Stimulated activated CD4-positive, alpha-beta T cell treated with anti-CD3 and anti-CD28 coated beads, Interleukin-12 subunit alpha, Interleukin-12 subunit beta, amount 100 ng/mL, for 4 hours (primary cell): ENCODE measurements at places on chromosomes 13 and 19.

DNA sequence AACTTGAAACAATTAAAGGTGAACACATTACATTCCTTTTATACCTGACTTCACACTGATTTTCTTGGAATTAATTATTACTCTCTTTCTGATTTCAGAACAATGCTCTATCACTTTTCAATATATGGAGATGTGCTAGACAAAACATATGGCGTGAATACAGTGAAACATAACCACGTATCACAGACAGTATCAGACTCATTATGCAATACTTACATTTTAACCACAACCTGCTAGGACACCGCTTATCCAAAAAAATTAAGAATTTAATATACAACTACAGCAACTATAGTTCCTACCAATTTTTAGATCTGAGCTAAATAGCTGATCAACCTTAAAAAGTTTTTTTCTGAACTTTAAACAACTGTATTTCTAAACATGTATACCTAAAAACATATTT, 9.9 kb downstream of the HSPH1 start:
- DNase-seq, result no peak

- peak; percentile 26 for DNase-seq
Observed at GRCh38 chr19:12647490-12648071, 19.0 kb downstream of the MAN2B1 start.

DNA sequence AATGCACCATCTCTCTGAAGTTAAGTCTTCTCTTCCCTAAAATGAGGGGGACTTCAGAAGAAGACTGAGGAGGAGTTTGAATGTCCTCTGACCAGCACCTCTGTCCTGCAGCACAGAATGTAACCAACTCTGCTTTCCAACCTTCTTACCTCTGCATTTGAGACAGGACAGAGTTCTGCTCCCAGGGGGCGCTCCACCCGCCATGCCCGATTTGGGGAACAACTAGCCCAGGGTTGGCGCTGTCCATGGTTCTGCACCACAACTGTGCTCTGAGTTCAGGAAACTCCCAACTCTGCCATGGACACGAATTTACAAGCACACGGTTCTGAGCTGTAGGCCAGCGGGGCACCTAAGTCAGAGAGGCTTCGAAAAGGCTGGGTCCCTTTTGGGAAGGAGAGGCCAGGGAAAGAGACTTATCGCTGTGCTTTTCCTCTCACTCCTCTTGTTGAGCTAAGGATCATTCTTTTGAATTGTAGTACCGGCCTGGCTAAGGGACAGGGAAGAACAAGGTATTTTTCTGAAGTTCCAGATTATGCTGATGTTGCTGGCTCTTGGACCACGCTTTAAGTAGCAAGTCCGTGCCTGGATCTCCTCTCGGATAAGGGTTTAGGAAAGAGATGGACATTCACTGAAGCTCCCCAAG, 22.2 kb downstream of the SIGLEC5 start:
- DNase-seq, result peak; percentile 57

DNA sequence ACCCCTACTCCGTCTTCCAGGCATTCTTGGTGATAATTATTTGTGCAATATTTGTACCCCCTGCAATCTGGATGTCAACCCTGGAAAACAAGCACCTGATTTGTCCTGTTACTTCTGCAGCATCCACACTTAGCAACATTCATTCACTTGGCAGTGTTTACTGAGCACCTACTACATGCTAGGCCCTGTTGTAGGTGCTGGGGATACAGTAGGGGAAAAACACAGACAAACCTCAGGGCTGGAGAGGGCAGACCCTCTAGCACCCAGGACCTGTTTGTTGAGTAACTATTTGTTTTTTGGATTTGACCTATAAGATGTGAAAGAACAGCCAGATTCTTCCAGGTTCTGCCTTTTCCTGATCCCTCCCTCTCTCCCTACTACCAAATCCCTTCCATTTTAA, 9.5 kb downstream of the NECTIN2 start:
- DNase-seq, result no peak

DNA sequence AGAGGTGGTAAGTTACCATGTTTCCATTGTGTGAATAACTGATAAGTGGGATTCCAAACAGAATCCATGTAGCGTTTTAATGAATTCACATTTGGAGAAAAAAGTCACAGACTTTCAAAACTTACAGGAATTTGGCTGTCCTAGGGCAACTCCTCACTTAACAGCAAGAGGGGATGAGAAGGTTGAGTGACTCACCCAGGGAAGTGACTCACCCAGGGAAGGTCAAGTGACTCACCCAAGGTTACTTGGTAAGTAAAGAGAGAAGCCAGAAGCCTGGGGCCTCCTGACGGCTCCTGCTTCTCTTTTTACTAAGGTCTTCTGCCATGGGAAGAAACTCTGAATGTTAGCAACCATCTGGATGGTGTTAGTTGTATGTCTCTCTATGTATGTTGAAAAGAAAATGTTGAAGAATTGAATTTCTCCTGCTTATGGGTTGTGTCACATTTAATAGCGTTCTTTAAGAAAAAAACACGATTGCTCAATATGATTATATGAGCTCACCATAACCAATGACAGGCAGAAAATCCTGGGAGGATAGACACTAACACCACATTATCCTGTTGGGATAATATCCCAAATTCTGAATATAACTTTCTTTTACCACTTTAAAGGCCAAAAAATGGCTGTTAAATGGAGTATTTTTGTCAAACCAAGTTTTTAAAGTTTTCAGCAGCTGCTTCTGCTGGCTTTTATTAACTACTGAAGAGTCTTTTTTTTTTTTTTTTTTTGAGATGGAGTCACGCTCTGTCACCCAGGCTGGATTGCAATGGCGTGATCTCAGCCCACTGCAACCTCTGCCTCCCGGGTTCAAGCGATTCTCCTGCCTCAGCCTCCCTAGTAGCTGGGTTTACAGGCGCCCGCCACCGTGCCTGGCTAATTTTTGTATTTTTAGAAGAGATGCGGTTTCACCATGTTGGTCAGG, 195.6 kb downstream of the GGACT start:
- DNase-seq, result peak; percentile 42

DNA sequence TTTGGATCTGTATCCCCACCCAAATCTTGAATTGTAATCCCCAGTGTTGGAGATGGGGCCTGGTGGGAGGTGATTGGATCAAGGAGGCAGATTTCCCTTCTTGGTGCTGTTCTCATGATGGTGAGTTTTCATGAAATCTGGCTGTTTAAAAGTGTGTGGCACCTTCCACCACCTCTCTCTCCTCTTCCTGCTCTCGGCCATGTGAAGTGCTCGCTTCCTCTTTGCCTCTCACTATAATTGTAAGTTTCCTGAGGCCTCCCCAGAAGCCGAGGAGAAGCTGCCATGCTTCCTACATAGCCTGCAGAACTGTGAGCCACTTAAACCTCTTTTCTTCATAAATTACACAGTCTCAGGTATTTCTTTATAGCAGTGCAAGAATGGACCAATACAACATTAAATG, 15.7 kb downstream of the COMMD6 start:
- DNase-seq, result no peak

DNA sequence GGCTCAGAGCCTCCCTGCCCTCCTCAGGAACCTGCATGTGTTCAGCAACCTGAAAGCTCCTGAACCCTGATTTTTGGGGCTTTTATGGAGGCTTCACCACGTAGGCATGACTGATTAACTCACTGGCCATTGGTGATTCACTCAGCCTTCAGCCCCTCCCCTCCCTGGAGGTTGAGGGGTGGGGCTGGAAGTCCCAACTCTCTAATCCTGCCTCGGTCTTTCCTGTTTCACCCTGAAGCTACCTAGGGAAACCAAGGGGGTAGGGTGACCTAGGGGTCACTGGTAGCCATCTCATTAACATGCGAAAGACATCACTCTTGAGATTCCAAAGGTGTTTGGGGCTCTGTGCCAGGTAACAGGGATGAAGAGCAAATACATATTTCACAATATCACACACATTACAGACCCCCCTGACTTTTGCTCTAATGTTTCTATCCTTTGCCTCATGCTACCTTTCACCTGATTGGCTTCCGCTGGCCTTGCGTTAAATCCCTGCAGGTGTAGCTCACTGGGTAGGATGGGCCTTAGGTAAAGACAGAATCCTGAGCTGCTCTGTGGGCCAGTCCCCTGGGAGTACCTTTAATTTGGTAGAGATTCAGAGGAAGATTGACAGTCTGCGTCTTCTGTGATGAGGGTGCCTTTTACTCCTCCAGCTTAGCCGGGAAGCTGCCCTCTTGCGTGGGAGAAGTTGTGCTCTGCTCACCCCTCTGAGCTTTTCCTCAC, 260.6 kb downstream of the ATP8A2 start:
- DNase-seq, result no peak

GRCh38 chr13:29529754-29530153, 65.7 kb downstream of the SLC7A1 start:
- DNase-seq, result no peak

GRCh38 chr19:4728871-4729270, 5.2 kb upstream of the DPP9 start:
- no peak for DNase-seq

DNA sequence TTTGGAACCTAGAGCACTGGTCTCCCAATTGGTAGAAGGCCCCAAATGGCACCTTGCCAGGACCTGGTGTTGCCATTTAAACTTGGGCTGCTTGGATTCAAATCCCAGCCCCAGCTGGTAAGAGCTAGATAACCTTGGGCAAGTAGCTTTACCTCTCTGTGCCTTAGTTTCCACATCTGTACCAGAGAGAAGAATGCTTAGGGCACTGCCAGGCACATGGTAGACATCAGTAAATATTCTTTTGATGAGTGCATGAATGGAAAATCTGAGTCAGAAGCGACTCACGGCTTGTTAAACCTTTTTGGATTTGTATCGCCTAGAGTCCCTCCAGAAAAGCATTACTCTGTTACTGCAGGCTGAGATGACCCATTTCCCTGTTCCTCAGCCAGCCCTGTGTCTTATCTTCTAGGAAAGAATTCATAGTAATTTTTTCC, 90.9 kb downstream of the SIPA1L3 start:
- no peak for DNase-seq

DNA sequence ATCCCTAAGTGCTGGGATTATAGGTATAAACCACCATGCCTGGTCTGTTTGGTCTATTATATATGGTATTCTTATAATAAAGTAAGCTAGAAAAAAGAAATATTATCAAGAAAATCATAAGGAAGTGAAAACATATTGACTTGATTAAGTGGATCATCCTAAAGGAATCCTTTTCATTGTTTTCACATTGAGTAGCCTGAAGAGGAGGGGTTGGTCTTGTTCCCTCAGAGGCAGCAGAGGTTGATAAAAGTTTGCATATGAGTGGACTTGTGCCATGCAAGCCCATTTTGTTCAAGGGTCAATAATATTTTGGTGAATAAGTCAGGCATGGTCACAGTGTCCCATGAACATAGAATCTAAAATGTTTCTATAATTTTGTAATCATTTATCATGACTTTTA, 52.7 kb downstream of the ZNF627 start:
- DNase-seq, result no peak

DNA sequence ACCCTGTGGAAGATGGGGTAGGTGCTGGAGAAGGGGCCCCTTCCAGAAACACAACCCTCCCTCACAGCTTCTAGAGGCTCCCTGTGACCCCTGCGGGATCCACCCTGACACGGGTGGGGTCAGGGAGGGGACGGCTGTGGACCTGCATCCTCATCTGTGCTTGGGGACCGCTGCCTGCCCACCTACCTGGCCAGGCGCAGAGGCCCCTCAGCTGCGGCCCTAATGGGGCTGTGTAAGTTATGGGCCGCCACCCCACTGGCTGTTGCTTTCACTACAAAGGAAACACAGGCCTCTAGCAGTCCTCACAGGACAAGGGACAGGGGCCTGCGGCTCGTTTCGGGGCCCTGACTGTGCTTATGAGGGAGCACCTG, 7.0 kb upstream of the CTXN1 start:
- DNase-seq, result no peak

- DNase-seq, result no peak
Observed at GRCh38 chr19:28009696-28010095, 1203.3 kb downstream of the UQCRFS1 start.

DNA sequence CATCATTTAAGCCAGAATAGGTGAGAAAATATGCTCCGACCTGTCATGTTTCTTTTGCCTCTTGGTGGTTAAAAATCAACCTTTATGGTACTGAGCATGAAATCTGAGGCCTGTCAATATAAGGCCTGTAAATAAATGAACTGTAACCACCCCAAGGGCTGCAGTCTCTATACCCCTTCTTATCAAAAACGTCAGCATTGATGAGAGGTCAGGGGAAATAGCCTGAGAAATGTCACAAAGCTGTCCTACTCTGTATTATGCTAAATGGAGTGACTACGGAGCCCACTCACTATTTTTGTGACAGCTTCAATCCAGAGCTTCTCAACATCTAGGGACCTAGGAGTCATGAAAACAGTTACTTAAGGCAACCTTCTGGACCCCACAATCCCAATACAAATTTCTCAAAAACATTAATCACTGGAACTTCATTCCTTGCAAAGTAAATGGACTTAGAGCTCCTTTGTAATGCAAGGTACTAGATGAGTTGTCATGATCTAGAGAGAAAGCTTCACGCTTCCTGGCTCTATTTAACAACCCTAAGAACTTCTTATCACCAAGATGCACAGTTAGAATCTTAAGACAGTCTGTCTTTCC, 2.7 kb upstream of the RAP2A start:
- no peak for DNase-seq

- DNase-seq, result no peak
Observed at GRCh38 chr13:95438297-95438696, 114.2 kb upstream of the CLDN10 start.

DNA sequence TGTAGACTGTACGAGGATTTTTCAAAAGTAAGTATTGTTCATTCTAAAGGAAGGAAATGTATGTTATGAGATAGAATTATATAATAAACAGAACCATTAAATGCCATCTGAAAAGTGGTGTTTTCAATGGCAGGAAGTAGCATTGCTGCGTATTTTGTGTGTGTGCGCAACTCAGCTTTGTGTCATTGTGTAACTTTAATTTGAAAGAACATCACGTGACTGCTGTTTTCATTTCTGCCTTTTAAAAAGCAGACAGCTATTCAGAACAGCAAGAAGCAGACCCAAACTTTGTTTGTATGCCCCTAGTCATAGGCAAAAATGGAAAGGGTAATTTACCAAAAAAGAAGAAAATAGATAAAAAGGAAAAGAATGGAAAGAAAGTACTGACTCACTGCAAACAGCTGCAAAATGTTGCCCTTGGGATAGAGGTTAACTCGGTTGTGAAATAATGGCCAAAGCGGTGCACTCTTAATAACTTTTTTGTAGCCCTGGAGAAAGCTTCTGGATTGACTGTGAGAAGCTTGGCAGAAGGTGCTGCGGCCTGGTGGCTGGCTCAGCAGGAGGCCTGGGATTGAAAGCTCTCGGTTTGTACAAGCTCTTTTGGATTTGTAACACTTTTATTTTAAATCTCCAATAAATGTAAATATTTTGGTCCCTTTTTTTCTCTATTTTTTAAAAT, 97.3 kb downstream of the GGACT start:
- no peak for DNase-seq

DNA sequence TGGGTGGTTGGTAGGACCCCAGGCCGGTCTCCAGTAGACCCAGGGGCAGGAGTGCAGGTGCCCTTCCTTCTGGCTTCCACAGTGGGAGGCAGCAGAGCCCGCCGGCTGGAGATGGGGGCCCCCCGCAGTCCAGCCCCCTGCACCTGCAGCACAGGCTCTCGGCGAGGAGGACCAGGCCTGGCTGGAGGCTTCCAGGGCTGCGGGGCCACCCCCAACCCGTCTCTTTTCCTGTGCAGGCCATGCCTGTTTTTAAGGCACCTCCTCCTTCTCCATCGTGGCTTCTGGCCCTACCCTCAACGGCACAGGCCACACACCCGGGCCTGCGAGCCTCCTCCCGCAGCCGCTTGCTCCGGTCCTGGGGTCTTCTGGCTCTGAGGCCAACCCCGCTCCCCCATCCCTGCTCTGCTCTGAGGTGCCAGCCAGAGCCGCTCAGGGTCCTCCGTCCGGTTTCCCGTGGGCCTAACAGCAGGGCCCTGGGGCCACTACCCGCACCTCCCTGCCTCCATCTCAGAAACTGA, 77.2 kb upstream of the ANKRD10 start:
- no peak for DNase-seq

GRCh38 chr13:44703371-44703770, 127.2 kb upstream of the TSC22D1 start:
- DNase-seq, result no peak
